ENCODE measurements at places on chromosomes 3 and 15.

DNA sequence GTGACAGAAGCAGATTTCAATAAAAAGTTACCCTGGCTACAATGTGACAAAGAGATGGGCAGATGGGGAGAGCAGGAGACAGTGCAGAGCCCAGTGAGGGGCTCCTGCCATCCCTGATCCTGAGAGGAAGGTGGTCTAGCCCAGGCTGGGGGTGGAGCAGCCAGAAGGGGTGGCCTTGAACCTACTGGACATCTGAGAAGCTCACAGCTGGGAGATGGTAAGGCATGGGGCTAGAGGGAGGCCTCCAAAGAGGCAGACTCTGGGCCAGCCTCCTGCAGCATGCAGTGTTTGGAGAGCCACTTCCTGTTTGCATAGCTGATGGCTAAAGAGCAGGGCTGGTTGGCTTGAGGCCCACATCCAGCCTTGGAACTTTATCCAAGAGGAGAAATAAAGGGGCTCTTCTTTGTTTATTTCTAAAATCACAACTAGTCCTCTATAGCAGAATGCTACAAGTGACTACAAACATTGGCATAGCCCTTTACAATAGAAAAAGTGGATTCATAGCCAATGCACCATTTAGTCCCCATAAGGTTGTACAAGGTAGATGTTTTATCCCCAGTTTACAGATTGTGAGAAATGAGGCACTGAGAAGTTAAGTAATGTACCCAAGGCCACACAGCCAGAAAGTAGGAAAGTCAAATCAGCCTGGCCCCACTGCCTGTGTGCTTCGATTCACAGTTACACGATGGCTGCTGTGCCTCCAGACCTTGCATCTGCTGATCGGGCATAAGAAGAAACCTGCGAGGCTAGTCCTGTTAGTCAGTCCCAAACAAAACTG is 4.6 kb downstream of the EFCC1 start:
- no peak for DNase-seq

- DNase-seq: no peak
Measured at GRCh38 chr3:177119829-177120228, 77.5 kb downstream of the TBL1XR1 start.

GRCh38 chr3:150238048-150238802 is 169.9 kb upstream of the TSC22D2 start:
- DNase-seq: no peak

DNA sequence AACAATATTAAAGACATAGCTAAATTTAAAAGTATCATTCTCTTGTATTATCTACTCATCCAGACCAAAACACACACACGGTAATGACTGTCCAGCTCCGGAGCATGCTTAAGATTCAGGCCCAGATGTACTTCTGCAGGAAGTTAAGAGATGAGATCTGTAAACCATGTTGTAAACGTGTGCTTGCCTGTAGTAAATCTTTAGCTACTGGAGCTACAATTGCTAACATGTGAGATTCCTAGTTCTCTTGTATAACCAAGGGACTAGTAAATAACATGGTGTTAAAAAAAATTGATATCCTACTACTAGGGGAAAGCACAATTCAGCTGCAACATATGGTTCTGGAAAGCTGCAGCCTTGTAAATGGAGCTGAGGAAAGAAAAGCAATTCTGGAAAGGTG is 651.7 kb upstream of the CCDC54 start:
- DNase-seq: no peak

DNA sequence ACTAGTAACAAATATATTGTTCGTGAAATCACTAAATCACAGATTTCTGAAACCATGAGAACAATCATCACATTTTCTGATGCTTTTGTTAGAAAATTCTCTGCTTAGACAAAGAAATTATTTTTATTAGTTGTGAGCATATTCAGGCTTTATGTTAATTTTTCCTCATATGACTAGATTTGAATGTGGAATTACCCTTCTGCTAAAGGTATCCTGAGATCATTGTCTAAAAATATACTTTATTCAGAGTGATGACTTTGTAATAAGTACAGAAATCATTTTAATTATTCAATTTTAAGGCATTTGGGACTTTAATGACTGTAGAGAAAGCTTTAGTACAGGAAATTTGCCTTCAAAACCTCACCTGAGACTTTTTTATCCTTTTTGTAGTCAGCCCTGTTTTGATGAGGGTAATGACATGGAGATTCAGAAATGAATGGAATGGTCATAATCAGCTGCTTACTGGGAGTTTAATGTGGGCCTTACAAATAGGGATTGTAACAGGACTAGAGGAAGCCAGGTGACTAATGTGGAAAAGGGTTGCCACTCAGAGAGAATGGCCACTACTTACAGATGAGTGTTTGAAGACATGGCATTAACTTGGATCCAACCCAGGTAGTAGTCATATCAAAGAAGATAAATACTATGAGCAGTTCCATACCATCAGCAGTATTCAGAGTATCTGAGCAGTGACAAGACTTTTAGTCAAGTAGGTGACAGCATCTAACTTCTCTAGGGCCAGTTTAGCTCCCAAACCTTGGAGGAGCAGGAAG is 148.3 kb downstream of the MBNL1 start:
- no peak for DNase-seq

- no peak for DNase-seq
Measured at GRCh38 chr3:104564045-104564643, 802.6 kb upstream of the ALCAM start.

All from lower leg skin (tissue), 4 donors.